ENCODE measurements at places on chromosomes 12 and 14. TPM values are rescaled to one million over a fixed set of nuclear protein-coding genes. Genes with fewer than 3 reads are reported as not detected.

Gene CD4
- 161 TPM for total RNA-seq

Gene PIWIL1
- not detected for total RNA-seq

Gene INSM2
- not detected for total RNA-seq

Gene MYO1H
- not detected for total RNA-seq

DNA sequence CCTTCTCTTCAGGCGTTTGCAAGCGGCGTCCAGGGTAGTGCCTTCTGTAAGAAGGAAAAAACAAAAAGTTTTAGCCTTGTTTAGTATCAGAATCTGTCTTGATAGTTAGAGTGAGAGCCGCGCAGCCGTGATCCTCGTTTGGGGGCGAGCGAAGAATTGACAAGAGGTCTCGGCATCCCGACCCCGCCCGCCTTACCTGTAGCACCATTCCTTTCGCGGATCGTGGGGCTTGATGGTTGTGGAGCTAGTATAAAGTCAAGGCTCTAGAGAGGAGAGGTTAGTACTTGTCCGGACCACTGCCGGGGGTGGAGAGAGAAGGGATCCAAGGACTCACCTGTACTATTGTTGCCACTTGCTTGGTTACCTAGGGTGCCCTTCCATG is 494 bp downstream of the TMTC3 start:
- peak overlapping the region; percentile 90 for H3K27ac ChIP-seq

DNA sequence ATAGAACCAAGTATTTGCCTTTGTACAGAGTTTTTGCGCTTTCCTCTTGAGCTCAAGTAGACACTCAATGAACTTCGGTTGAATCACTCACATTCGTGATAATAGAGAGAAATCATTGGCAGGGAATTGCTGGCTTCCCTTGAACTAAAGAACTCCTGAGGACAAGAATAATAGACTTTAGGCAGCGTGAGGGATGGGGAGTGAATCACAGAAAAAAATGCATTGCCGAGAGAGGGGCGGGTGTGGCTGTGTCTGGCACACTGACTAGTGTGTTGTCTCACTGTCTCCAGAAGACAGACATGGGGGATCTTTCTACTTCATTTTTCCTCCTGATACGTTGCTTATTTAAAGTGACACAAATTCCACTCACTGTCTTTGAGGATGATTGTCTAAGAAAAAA is 805.2 kb downstream of the BCL11B start:
- H3K27me3 ChIP-seq, result no peaks in the 10 kb centered on the region
- H3K36me3 ChIP-seq, result no peaks in the 10 kb centered on the region
- no peak for DNase-seq

DNA sequence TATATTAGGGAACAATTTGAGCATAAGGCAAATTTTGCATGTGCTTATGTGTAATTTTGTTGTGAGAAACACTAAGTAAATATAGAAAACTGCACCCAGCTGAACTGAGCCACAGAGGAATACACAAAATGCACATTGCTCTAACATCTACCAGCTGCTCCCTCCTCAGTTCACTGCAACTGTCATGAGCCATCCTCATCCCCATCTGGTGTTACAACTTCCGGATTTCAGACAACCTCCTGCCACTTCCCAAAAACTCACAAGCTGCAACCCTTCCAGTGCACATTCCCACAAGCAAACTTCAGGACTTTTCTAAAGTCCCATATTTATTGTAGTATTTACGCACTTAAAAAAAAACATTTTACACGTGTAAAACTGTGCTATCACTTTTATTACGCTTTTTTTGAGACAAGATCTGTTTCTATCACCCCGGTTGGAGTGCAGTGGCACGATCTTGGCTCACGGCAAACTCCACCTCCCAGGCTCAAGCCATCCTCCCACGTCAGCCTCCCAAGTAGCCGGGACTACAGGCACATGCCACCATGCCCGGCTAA is 169.1 kb upstream of the TBX3 start:
- no peak overlapping the region for H3K27ac ChIP-seq
- no peak overlapping the region for H3K4me3 ChIP-seq
- H3K36me3 ChIP-seq, result no peaks in the 10 kb centered on the region
- DNase-seq, result no peak

DNA sequence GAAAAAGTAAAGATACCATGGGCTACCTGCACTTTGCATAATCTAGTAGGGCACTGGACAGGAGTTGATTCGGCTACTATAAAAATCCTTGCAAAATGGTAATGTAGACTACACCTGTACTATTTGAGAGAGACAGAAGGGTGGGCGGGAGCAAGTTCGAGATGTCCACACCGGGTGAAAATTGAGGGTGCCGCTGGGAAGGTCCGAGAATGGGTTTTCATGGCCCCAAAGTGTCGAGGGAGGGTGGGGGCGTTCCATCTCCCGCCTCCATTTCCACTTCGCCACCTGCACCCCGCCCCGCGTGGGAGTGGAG is 648 bp downstream of the SNX6 start:
- H3K27me3 ChIP-seq, result no peaks in the 10 kb centered on the region
- peak overlapping the region; percentile 93 for H3K4me3 ChIP-seq
- DNase-seq, result no peak
- H3K36me3 ChIP-seq, result peaks cover 9% of the 10 kb centered on the region

DNA sequence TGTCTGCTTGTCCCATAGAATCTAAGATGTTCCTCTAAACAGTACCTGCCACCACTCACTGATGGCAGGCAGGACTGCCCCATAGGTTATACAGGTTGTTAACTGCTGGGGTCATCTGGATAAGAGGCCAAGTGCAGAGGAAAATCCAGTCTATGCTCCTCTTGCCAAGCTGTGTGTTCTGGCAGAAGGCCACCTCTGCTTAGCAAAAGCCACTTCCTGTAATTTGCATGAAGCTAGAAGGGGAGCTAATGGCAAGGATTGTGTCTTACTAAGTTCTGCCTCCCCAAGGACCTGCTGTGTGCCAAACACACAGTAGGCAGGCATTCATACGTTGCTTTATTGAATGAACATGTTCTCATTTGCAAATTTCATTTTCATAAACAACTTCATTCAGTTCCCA is 445.4 kb downstream of the BCL11B start:
- H3K4me3 ChIP-seq, result no peak overlapping the region
- H3K36me3 ChIP-seq, result no peaks in the 10 kb centered on the region

GRCh38 chr12:31523306-31523705 is 67.6 kb downstream of the DENND5B start:
- no peak overlapping the region for H3K4me3 ChIP-seq
- H3K27ac ChIP-seq, result no peak overlapping the region
- H3K36me3 ChIP-seq, result no peaks in the 10 kb centered on the region
- peaks cover 7% of the 10 kb centered on the region for H3K27me3 ChIP-seq

DNA sequence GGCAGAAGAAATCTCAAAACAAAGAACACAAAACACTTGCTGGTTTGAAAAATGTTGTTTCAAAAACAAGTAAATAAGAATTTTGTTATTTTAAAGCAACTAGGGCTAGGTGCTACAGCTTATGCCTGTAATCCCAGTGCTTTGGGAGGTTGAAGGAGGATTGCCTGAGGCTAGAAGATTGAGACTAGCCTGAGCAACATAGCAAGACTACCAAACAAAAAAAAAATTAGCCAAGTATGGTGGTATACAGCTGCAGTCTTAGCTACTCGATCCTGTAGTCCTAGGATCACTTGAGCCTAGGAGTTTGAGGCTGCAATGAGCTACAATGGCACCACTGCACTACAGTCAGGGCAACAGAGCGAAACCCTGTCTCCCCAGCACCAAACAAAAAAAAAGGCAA is 32.6 kb upstream of the MTERF2 start:
- H3K4me1 ChIP-seq, result no peaks in the 10 kb centered on the region
- no peak overlapping the region for H3K4me3 ChIP-seq
- H3K27ac ChIP-seq, result no peak overlapping the region

DNA sequence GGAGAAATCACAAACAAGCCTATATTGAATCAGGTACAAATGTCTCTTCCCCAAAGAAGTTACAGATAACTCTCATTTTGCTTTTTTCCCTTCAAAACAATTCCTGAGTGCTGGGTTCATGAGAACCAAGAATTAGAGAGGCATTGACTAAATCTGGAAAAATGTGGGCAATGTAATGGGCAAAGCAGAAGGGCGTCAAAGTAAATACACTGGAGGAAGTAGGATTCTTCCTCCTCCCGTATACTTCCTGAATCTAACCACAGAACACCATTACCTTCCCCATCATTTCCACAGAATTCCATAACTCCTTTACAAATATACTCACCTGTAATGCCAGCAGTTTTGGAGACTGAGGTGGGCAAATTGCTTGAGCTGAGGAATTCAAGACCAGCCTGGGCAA is 3.0 kb upstream of the RBMS2 start:
- H3K27me3 ChIP-seq, result no peaks in the 10 kb centered on the region
- no peaks in the 10 kb centered on the region for H3K36me3 ChIP-seq
- no peak overlapping the region for H3K27ac ChIP-seq
- peaks cover 28% of the 10 kb centered on the region for H3K4me1 ChIP-seq

DNA sequence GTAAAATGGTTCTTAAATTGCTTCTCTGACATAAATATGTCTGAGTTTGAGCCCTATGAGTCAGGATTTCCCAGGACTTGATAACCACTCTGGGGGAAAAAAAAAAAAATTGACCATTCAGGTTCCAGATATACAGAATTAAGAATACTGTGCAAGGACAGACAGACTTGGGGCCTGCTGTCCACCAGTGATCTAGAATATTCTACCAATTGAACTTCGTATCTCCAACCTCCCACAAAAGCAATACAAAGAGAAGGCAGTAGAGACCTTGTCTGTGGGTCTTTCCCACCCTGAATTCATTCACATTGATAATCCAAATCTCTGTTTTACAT is 4.1 kb downstream of the SINHCAF start:
- no peaks in the 10 kb centered on the region for H3K27me3 ChIP-seq
- H3K36me3 ChIP-seq, result peaks cover 25% of the 10 kb centered on the region
- peak overlapping the region; percentile 63 for H3K4me3 ChIP-seq
- H3K27ac ChIP-seq, result peak overlapping the region; percentile 99

DNA sequence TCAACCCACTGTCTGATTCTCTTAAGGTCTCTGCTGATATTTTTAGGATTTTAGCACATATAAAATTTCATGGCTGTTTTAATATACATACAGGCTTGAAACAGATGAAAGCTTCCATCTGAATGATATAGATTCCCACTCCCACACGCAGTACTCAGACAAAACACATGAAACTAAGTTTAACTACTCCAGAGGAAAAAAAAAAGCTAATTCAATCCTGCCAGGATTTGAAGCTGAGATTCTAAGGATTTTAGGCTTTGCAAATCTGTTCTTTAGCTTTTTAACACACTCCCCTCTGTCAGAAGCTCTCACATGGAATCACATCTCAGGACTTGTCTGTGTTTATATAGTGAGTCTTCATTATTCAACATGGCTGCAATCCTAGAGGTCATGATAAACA is 217.3 kb downstream of the BCAT1 start:
- H3K27me3 ChIP-seq, result peaks cover 8% of the 10 kb centered on the region
- H3K36me3 ChIP-seq, result no peaks in the 10 kb centered on the region
- H3K4me1 ChIP-seq, result peaks cover 17% of the 10 kb centered on the region
- H3K4me3 ChIP-seq, result no peak overlapping the region
- DNase-seq, result no peak

DNA sequence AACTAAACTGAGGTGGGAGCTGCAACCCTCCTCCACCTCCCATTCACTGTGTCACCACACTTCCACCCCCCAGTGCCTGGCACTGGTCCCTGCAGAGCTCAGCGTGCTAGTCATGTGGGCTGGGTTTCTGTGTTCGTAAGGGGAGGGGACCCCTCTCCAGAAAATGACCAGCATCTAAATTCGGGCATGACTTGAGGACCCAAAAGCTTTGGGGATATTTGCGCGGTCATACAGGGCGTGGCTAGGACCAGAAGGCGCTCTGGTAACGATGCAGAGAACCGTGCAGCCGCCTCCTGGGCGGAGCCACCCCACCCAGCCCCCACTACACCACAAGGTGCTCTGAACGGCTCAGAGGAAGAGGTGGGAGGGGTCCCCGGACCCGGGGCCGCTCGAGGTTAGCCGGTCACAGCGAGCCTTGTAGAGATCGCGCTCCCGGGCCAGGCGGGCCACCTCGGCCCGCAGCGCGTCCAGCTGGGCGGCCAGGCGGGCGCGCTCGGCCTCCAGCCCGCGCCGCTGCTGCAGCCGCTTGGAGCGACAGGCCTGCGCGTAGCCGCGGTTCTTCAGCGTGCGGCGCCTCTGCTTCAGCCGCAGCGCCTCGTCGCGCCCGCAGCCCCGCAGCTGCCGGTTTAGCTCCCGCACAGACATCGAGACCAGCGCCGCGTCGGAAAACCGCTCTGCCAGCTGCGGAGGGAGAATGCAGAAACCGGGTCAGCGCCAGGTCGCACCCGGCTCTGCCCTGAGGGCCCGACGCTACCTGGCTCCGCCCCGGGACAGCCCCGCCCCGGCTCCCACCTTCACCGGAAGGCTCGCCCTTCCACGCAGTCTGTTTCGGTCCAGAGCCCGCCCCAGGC is 9.8 kb downstream of the CPNE6 start:
- H3K4me1 ChIP-seq, result peaks cover 15% of the 10 kb centered on the region
- no peaks in the 10 kb centered on the region for H3K27me3 ChIP-seq
- H3K27ac ChIP-seq, result no peak overlapping the region
- H3K4me3 ChIP-seq, result peak overlapping the region; percentile 74

DNA sequence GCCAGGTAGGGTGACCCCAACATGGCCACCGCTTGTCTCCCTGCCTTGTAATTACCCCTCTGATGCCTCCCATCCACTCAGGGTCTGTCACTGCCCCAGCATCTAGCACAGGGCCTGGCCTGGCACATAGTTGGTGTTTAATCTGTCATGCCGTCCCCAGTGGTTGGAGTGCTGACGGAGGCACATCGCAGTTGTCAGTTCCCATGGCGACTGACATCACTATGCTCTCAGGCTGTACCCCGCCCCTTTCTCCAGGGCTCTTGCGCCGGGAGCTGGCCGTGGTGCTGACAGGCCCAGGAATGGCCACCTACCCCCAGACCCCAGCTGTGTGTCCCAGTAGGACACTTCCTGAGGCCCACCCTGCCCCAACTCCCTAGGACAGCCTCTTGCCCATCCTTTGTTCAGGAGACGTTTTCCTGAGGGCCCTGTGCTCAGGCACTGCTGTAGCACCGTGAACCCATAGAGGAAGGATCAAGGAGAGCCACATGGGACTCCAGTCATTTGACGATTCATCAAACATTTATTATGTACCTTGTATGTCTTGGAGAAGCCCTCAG is 23.0 kb downstream of the FAM222A start:
- no peak overlapping the region for H3K4me3 ChIP-seq
- H3K27me3 ChIP-seq, result peaks cover 22% of the 10 kb centered on the region
- no peaks in the 10 kb centered on the region for H3K36me3 ChIP-seq
- peak; percentile 48 for DNase-seq
- no peaks in the 10 kb centered on the region for H3K4me1 ChIP-seq

- no peaks in the 10 kb centered on the region for H3K4me1 ChIP-seq
- no peaks in the 10 kb centered on the region for H3K27me3 ChIP-seq
- no peak overlapping the region for H3K4me3 ChIP-seq
These were observed 120.0 kb upstream of the PWP1 start for GRCh38 chr12:107565551-107565950.

- no peak overlapping the region for H3K27ac ChIP-seq
- no peak for DNase-seq
- peaks cover 3% of the 10 kb centered on the region for H3K27me3 ChIP-seq
- H3K4me1 ChIP-seq, result no peaks in the 10 kb centered on the region
- H3K36me3 ChIP-seq, result no peaks in the 10 kb centered on the region
These were observed 425.0 kb downstream of the NPAS3 start for GRCh38 chr14:33363682-33364081.

GRCh38 chr12:92486443-92487137 is 216.2 kb upstream of the PLEKHG7 start:
- H3K4me1 ChIP-seq, result peaks cover 25% of the 10 kb centered on the region
- H3K27me3 ChIP-seq, result no peaks in the 10 kb centered on the region
- no peaks in the 10 kb centered on the region for H3K36me3 ChIP-seq
- no peak for DNase-seq
- no peak overlapping the region for H3K27ac ChIP-seq

GRCh38 chr14:56173365-56173922 is 55.2 kb downstream of the PELI2 start:
- H3K4me1 ChIP-seq, result peaks cover 45% of the 10 kb centered on the region
- peaks cover 2% of the 10 kb centered on the region for H3K36me3 ChIP-seq
- H3K27me3 ChIP-seq, result no peaks in the 10 kb centered on the region
- no peak overlapping the region for H3K27ac ChIP-seq
- H3K4me3 ChIP-seq, result no peak overlapping the region

Data from activated naive CD4-positive, alpha-beta T cell treated with anti-CD3 and anti-CD28 coated beads for 36 hours (primary cell).